ENCODE measurements at places on chromosomes 1 and 21.

DNA sequence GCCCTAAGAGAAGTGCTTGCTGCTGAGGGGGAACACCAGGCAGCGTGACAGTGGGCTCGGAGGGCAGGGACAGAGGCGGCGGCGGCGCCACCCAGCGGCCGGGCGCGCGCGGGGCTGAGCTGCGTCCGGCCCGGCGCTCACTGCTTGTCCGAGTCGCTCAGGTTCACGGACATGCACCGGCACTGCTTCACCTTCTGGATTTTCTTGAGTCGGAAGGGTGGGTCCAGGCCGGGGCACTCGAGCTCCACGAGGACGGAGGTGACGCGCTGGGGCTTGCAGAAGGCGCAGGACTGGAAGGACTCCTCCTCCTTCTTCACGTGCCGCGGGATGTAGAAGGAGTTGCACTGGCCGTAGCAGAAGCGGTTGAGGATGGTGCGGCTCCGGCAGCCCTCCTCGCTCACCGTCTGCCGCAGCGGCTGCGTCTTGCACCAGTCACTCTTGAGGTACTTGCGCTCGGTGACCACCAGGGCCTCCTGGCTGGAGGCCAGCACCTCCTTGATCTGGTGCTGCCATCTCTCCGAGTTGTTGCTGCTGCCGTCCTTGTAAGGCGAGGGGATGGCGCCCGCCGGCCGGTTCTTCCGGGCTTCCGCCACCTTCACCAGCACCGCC is 119.0 kb downstream of the GREM2 start:
- no peak for DNase-seq

DNA sequence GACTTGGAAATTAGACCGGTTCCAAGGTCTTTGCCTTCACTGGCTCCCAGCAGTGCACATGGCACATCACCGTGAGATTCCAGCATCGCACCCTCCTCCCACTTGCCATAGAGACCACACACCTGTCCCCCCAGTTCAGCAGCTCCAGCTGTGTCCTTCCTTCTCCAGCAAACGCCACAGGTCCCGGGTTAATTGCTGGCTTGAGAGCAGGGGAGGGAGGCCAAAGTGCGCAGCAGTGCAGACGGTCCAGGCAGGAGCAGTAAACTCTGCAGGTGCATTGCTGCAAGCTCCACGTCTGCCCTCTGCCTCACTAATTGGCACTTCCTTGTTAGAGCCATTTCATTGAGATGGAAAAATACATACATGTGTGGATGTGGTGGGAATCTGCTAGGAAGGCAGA is 65.3 kb downstream of the KLHDC7A start:
- DNase-seq: no peak

DNA sequence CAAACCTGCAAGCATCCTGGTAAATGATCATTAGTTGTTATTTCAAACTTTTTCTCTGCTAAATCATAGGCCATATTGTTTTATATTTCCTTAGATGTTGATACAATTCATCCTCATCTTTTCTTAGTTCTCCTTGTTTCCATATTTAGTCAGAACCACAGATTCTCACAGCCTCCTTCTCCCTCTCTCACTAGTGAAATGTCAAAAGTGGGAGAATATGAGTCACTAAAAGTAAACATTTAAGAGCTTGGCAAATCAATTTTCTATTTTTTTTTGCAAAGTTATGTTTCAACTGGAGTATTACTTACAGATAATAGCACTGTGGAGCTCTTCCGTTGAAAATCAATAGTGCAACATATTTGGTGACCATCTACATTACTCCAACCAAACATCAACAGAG is 308.8 kb downstream of the COL11A1 start:
- no peak for DNase-seq

DNA sequence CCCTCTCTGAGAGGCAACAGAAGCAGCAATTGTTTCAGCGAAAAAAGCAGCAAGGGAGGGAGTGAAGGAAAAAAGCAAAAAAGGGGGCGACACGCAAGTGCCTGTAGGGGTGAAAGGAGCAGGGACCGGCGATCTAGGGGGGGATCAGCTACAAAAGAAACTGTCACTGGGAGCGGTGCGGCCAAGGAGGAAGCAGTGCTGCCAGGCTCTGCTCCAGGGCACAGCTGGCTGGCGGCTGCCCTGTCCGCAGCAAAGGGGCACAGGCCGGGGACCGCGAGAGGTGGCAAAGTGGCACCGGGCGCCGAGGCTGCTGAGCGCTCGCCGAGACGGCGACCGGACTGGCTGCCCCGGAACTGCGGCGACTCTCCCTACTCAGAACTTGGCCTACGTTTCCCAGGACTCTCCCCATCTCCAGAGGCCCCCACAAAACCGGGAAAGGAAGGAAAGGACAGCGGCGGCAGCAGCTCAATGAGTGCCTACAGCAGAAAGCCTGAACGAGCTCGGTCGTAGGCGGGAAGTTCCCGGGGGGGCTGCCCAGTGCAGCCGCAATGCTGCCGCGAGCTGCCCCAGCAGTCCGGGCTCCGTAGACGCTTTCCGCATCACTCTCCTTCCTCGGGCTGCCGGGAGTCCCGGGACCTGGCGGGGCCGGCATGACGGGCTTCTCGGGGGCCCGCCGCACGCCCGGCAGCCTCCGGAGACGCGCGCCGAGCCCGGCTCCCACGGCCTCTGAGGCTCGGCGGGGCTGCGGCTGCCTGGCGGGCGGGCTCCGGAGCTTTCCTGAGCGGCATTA is 1.0 kb upstream of the CDKN2C start:
- DNase-seq: peak; percentile 30

DNA sequence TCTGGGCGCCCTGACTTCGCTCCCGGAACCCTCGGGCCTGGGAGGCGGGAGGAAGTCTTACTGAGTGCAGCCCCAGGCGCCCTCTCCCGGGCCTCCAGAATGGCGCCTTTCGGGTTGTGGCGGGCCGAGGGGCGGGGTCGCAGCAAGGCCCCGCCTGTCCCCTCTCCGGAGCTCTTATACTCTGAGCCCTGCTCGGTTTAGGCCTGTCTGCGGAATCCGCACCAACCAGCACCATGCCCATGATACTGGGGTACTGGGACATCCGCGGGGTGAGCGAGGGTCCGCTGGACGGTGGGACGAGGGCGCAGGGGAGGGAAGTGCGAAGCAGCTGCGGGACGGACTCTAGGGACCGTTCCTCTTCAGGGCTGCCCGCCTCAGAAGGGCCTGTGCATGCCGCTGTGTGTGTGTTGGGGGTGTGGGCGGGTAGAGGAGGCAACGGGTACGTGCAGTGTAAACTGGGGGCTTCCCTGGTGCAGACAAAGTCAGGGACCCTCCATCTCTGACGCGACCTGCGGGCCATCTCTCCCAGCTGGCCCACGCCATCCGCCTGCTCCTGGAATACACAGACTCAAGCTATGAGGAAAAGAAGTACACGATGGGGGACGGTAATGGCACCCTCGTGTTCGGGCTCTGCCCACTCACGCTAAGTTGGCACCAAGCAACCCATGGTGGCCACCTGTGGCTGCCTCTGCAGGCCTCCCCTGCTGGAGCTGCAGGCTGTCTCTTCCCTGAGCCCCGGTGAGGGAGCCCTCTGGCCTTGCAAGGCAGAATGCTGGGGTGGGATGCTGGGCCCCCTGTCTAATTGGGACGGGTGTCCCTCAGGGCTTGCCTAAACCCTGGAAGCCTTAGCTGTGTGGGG is at the start of gene GSTM1:
Gene GSTM1, plus strand, starts transcription at position 177 of the 859 bp plus-strand sequence. Its CDS starts 57 bp downstream, at position 234.
- DNase-seq: no peak

DNA sequence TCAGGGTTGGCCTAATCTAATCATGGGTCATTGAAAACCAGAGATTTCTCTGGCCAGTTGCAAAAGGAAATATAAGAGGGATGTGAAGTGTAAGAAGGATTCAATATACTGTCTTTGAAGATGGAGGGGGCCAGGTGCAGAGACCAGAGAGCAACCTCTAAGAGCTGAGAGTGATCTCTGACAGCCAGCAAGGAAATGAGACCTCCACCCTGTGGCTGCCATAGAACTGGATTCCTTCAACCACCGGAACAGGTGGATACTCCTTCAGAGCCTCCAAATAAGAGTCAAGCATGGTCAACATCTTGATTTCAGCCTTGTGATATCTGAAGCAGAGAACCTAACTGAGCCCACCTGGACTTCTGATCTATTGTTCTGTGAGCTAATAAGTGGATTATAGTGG is 128.4 kb downstream of the CYYR1 start:
- DNase-seq: no peak

DNA sequence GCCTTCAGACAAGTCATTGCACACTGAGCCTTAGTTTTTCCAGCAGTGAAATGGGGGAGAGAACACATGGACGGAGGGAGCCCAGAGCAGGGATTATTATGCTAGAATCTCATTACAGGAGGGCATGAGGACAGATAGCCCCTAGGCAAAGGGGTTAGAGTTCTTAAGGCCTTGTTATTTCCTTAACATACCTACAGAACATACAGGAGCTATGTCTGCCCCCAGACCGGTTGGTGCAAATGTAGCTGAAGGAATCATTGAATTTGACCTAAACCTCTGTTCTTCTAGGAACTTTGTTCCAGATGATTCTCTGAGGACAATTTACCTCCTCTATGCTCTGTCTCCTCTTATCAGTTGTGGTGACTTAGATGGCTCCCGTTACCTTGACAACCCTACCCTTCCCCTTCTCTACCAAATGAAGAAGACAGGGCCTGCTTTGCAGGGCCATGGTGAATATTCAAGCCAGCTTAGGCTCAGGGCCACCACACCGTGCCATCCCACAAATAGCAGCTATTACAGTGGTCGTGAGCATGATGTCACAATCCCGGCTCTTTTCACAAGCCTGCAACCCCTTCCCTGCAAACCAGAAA is 156.9 kb downstream of the IGSF21 start:
- no peak for DNase-seq

GRCh38 chr1:79478160-79478559 is 471.6 kb upstream of the ADGRL4 start:
- DNase-seq: no peak

- no peak for DNase-seq
Observed at GRCh38 chr1:61523229-61523628, 201.7 kb downstream of the TM2D1 start.

GRCh38 chr21:38712071-38712470 is 93.7 kb upstream of the ETS2 start:
- DNase-seq: no peak

- no peak for DNase-seq
Observed at GRCh38 chr1:205205055-205205454, 6.4 kb downstream of the DSTYK start.

GRCh38 chr1:58939666-58940370 is 156.0 kb upstream of the JUN start:
- DNase-seq: no peak

GRCh38 chr1:79648126-79648525 is 641.6 kb upstream of the ADGRL4 start:
- no peak for DNase-seq

GRCh38 chr1:87796471-87796901 is 467.8 kb downstream of the LMO4 start:
- DNase-seq: no peak

DNA sequence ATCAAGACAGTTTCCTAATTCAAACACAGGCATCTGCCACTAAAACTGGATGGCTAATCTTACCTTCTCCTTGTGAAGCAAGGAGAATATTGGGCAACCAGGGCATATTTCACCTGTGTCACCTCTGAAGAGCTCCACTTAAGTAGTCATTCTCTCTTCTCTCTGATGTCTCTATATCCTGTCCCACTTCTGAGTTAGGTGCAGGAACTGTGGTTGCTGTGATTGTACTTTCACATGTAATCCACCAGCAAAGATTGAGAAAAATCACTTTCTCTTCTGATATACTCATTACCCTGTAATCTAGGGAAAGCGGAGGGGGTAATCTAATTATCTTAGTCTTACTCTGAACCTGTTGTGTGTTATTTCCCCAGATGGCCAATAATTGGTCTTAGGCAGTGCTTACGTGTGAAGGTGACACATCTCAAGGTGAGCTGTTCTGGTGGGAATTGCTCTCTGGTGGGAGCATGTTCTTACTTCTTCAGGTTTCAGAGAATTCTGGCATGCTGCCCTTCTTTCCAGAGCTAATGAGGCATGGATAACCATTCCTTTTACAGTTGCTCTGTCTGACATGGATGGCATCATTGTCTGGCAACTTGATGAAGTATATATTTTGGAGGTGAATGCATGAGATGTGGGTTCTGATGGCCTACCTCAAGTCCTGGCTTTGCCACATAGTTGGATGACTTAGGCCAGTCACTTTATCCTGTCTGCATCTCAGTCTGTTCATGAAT is 12.0 kb downstream of the XCL2 start:
- DNase-seq: no peak

- DNase-seq: no peak
Observed at GRCh38 chr1:5390504-5390903, 601.7 kb downstream of the NPHP4 start.

DNA sequence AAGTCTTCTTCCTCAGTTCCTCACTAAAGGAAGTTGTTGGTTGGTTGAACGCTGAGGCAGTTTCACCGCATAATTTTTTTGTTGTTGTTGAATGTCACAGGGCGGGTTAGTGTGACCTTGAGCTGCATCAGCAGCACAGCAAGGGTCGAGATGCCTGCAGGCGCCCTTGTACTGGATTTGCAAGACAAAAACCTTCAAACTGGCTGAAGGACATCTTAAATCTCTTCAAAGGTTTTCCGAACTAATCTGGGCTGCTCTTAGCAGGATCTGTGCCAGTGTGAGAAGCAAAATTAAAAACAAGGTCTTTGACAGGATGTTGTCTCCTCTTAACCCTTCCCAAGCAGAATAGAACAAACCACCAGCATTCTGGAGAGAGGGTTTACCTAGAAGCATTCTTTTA is 59.4 kb downstream of the NRIP1 start:
- DNase-seq: peak; percentile 26

DNA sequence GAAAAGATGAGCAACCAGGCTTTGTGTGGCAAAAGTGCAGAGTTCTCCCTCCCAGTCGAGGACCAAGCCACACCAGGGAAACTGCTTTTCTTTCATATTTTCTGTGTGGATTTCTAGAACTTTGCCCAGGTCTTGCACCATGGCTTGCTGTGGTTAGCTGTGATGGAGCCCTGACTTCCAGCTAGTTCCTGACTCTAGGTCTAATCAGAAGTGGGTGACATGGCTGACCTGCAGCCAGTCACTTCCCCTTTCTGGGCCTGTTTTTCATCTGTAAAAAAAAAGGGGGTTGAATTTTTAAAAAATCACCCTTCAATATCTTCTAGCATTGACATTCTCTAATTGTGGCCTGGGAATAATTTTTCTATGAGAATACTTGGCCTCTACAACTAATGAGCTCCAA is 491.2 kb upstream of the USP24 start:
- DNase-seq: no peak

DNA sequence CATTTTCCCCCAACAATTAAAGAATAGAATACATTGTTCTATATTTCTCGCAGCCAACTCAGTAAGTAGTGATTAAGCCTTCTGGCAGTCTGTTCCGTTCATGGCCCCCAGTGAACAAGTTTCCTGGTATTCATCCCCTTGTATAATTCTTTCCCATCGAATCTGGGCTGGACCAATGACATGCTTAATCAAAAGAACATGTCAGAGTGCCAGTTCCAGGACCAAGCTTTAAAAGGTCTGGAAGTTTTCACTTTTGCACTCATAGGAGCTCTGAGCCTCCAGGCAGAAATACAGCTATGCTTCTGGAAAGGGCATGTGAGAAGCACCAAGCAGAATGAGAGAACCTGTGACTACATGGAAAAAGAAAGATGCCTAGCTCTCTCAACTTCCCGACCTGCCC is 22.5 kb upstream of the DPYD start:
- no peak for DNase-seq

- no peak for DNase-seq
Observed at GRCh38 chr1:153127296-153127695, 14.0 kb upstream of the SPRR2F start.

- no peak for DNase-seq
Observed at GRCh38 chr1:116333171-116334014, 39.7 kb upstream of the ATP1A1 start.

GRCh38 chr1:57966340-57966739 is 542.5 kb upstream of the DAB1 start:
- DNase-seq: no peak
